CD4-positive, alpha-beta memory T cell (primary cell): ENCODE measurements at places on chromosomes 6 and 20.
A peak's percentile ranks its signal among the peaks of the same experiment; 100 is the strongest.

DNA sequence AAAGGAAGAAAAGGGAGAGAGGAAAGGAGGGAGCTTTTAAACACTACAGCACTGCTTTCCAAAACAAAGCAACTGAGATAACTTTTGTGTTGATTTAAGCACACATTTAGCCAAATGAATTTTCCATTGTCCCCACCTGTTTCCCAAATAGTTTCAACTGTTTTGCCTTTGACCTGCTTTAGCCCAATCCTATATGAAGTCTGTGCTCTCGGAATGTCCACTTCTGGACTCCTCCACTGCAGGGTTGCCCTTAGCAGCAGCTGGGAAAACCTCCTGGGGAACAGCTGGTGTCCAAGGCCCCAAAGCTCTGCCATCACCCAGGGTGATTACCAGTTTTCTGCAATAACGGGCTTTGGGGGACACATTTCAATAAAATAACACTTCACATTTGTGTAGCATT lies 44.9 kb upstream of the PKHD1 start:
- no peak for DNase-seq

GRCh38 chr6:18268066-18268465 lies 3.7 kb upstream of the DEK start:
- no peak for DNase-seq

GRCh38 chr20:34639755-34640222 lies 37.1 kb downstream of the PIGU start:
- no peak for DNase-seq

DNA sequence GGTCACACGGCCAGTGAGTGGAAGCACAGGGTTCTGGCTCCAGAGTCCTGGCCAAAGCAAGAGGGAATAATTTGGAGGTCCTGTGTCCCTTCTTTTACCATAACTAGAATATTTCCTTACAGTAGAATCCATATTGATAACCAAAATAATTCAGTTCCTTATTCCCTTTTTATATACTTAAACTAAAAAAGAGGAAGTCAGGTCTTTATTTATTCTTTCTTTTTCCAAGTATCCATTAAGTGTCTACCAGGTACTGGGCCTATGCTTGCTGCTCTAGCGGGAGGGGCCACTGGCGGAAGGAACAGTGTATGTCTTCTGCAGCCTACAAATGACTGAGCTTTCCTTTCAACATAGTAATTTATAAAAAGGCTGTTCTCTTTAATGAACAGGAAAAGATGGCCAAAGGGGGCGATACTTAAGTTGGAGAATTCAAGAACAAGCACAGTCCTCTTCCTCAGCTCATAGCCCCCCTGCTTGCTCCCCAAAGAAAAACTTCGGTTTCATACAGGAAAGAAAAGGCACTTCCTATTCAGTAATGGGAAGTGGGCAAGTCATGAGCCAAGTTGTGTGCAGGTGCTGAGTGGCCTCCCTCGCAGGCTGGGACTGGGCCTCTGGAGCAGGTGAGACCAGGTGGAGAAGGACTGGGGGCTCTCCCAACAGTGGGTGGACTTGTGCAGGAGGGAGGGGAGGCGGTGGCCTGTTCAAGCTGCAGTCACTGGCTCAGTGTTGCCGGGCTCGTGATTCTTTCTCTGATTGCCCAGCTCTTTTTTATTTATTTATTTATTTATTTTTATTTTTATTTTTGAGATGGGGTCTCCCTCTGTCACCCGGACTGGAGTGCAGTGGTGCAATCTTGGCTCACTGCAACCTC lies 110.9 kb downstream of the ARMC2 start:
- no peak for DNase-seq

- no peak for DNase-seq
Measured at GRCh38 chr6:83893024-83893423, 33.5 kb downstream of the CYB5R4 start.

DNA sequence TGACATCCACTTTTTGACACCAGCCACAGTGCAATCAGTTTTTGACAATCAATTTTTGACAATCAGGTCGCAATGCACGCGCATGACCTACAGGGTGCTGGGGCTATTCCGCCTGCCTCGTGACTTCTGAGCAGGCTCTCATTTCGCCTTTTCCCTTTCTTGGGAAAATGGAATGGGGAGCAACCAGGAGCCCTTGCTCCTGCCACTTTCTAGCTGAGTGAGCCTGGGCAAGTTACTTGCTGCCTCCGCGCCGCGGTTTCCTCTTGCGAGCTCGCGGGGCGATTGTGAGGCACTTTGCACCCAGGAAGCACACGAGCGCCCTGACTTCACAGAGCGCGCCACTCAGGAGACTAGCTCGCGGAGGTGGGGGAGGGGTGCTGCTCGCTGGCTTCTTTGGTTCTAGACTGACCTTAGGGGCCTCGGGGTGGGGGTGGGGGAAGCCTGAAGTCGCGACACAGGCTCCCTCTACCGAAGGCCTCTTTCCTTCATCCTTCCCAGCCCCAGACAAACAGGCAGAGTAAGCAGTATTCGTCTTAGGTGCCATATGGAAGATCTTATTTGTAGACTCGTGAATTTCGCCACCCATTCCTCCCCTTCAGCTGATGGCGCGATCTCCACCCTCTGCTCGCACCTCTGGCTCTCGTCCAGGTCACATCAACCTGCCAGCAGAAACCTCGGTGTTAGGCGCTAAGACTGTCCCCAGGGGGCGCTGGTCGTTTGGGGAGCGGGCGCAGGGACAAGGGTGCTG lies 4.6 kb downstream of the TP53TG5 start:
- DNase-seq, result peak; percentile 87

- DNase-seq, result no peak
Measured at GRCh38 chr6:23077772-23078171, 508.4 kb downstream of the HDGFL1 start.

- DNase-seq, result no peak
Measured at GRCh38 chr20:10089871-10090587, 55.2 kb downstream of the ANKEF1 start.

- no peak for DNase-seq
Measured at GRCh38 chr6:91497770-91498169, 910.9 kb upstream of the MAP3K7 start.

GRCh38 chr20:49832632-49833327 lies 20.2 kb downstream of the SLC9A8 start:
- DNase-seq, result no peak

DNA sequence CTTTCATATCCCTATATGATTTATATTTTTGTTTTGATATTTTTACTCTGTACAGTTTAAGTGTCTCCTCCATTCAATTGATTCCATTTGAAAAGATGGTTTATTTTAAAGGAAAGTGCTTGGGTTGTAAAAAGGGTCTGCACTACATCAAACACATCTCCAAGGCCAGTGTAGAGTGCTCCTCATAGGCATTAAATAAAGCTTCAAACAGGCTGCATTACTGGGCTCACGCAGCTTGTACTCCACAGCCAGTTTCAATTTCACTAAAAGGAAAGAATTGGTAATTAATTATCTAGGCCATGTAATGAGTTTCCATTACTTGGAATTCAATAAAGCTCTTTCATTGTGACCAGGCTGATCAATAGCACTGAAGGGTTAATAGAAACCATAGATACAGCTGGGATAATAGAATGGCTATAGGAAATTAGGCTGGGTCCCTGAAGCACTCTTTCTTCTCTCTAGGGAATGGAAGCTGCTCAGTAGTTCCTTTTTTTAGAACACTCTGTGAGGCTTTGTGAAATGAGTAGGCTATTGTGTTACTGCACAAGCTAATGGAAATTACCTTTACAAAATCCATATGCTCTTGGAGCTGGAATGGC lies 442.2 kb downstream of the RNF144B start:
- DNase-seq, result no peak

GRCh38 chr6:119436583-119436982 lies 87.0 kb upstream of the MAN1A1 start:
- DNase-seq, result no peak

DNA sequence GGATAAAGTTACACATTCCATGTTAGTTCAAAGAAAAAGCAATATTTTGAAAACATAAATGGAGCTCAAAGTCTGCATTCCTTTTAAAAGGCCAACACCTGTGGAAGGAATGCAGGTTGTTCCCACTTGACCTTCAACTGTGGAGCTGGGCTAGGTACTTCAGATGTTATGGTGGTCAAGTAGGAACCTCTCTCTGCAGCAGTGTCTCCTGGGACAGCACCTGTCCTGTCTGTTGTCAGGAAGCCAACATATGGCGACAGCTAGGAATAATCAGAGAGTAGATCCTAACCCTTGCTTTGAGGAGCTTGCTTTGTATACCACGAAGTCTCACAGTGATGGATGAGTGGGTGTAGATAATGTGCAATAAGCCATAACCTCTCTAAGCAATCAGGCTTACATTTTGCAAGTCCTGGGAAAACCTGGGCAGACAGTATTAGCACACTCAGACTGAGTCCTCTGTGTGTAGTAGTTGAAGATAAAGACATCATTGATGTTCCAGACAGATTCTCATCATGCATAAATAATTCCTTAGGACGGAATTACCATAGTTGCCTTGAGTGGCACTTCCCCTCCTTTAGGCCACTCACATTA lies 347.5 kb downstream of the PRL start:
- DNase-seq, result no peak

DNA sequence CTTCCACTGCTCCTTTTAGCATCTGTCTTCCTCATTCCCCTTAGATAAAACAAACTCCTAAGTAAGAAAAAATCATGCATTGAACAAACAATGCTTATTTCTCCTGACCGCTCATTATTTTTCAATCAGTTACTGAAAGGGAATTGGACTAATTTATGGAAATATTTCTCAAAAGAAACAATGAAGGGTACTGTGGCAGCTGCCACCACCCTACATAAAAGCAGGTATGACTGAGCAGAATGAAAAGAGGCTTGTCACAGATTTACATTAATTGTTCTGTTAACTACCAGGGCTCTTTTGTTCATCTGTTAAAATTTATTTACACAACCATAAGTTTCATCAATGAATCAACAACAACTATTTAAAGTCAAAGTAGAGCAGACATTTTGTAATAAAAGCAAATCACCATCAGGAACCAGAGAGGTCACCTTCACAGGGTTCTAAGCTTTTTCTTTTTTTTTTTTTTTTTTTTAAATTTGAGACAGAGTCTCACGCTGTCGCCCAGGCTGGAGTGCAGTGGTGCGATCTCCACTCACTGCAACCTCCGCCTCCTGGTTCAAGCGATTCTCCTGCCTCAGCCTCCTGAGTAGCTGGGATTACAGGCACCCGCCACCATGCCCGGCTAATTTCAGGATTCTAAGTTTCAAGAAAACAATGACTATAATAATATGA lies 204.0 kb downstream of the PTPRK start:
- DNase-seq, result no peak

DNA sequence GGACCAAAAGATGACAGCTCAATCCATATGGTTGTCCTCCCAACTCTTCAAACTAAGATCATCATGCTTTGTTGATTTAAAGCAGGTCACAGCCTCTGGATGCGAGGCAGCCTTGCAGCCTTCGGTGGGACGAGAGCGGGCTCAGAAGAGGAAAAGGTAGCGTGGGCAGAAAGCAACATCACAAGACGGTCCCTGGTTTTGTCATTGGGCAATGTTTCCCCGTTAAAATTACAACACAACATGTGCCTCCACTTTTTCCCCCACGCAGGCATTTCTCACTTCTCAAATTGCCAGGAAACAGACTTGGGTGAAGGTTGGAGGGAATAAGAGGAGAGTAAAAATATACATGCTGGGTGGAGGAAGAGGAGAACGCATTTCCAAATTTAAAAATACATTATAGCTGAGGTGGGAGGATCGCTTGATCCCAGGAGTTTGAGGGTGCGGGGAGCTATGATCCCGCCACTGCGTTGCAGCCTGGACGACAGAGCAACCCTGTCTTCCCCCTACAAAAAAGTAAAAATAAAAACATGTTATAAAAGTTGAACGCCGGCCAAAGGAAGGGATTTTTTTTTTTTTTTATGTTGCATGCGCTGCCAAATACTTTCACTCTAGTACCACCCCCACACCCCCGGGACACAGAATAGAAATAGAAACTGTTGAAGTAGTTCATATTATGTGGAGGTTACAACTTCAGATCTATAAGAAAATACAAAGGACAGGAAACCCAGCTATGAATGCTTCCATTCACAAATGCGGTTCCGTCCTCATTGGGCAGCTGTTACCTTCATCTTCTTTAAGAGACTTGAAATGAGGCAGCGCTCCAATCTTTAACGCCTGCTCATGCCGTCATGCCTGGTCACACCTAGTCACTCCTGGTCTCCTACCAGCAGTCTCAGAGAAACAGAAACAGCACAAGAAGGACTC lies 13.9 kb upstream of the NAA20 start:
- DNase-seq, result peak; percentile 17

GRCh38 chr6:28125401-28125800 lies 992 bp downstream of the ZSCAN16 start:
- no peak for DNase-seq

GRCh38 chr6:80181352-80182081 lies 75.0 kb downstream of the BCKDHB start:
- DNase-seq, result no peak

DNA sequence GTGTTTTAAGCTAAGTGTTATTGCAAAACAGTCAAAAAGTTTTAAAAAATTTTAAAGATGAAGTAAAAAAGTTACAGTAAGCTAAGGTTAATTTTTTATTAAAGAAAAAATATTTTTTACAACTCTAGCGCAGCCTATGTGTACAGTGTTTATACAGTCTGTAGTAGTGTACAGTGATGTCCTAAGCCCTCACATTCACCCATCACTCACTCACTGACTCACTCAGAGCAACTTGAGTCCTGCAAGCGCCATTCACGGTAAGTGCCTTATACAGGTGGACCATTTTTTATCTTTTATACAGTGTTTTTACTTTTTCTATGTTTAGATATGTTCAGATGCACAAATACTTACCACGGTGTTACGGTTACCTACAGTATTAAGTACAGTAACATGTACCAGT lies 83.4 kb upstream of the STMND1 start:
- DNase-seq, result no peak

GRCh38 chr6:44464527-44465310 lies 77.2 kb downstream of the CDC5L start:
- no peak for DNase-seq

- no peak for DNase-seq
Measured at GRCh38 chr6:33589731-33590530, 9.9 kb upstream of the BAK1 start.

GRCh38 chr6:150541576-150541975 lies 58.1 kb upstream of the PLEKHG1 start:
- DNase-seq, result no peak
